ENCODE measurements at places on chromosomes 7 and 10.
A peak's percentile ranks its signal among the peaks of the same experiment; 100 is the strongest.

GRCh38 chr10:132631338-132631735 lies 93.8 kb downstream of the INPP5A start:
- peak; percentile 77 for DNase-seq

GRCh38 chr10:54402576-54402975 lies 398.5 kb downstream of the PCDH15 start:
- DNase-seq: no peak

DNA sequence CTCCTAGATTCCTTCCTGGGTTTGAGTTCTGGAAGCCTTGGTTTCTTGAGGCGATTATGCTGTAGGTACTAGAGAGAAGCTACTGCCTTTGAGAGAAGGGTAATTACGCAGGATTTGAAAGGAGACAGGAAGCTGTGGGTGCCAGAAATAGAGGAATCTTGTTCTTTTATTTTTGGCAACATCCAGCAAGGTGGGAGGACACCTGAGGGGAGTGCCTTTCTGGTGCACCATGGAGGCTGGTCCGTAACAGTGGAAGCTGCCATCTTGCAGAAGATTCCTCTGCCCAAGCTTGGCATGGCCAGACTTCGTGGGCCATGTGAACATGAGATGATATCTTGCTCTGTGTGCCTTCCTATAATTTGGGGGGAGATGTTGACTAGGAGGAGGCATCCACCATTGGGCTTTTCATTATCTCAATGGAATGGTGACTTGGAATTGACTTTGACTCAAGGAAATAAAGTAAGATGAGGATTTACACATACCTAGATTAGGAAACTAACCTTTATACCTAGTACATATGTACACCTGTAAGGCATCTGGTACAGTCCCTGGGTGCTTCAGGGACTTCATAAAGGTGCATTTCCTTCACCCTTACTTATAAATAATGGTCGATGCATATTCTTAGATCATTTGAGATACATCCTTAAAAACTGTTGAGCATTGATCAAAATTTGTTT lies 98.2 kb downstream of the PFKFB3 start:
- no peak for DNase-seq

DNA sequence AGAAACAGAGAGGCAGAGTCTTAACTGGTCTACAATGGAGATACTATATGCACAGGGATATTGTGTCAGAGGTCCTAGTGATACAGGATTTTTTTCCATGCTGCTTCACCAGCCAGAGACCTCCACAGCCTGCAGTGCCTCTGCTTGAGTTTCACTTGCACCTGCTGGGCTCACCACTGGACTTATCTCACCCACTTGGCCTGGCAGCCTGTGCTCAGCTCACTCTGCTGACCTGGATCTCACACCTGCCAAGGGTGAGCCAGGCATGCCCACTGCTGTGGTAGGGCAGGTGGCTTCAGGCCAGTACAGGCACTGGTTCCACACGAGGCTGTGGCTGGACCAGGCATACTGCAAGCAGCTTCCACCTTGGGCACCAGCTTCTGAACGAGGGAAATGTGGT lies 36.6 kb downstream of the PNLIPRP3 start:
- no peak for DNase-seq

- no peak for DNase-seq
These were observed 154.4 kb downstream of the PTEN start for GRCh38 chr10:88017781-88018180.

- DNase-seq: no peak
These were observed 6.2 kb upstream of the HOXA11 start for GRCh38 chr7:27191161-27191731.

- no peak for DNase-seq
These were observed 84.8 kb downstream of the RSU1 start for GRCh38 chr10:16732376-16732775.

Data from heart right ventricle (tissue), 16 donors.